Activated CD8-positive, alpha-beta memory T cell treated with anti-CD3 and anti-CD28 coated beads for 24 hours (primary cell): ENCODE measurements at places on chromosomes 6 and 20.

DNA sequence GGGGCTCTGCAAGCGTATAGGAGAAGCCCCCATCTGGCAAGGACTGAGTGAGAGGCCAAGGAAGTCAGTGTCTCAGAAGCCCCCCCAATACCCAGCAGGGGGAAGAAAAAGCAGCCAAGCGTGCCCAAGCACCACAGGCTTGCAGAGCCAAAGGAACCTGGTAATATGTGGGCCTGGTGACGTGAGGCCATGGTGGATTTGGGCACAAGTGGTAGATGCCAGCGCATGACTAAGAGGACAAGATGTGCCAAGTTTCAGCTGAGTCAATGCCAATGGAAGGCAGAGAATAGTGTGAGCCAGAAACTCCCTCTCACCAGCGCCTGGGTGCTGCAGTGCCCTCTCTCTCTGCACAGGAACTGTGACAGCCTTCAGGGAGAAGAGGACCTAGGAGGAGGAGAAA is 110.0 kb downstream of the QRSL1 start:
- DNase-seq: no peak

- DNase-seq: no peak
These were observed 131.3 kb downstream of the HACE1 start for GRCh38 chr6:104728448-104728847.

- no peak for DNase-seq
These were observed 8.5 kb downstream of the IGF2R start for GRCh38 chr6:159977255-159977903.

DNA sequence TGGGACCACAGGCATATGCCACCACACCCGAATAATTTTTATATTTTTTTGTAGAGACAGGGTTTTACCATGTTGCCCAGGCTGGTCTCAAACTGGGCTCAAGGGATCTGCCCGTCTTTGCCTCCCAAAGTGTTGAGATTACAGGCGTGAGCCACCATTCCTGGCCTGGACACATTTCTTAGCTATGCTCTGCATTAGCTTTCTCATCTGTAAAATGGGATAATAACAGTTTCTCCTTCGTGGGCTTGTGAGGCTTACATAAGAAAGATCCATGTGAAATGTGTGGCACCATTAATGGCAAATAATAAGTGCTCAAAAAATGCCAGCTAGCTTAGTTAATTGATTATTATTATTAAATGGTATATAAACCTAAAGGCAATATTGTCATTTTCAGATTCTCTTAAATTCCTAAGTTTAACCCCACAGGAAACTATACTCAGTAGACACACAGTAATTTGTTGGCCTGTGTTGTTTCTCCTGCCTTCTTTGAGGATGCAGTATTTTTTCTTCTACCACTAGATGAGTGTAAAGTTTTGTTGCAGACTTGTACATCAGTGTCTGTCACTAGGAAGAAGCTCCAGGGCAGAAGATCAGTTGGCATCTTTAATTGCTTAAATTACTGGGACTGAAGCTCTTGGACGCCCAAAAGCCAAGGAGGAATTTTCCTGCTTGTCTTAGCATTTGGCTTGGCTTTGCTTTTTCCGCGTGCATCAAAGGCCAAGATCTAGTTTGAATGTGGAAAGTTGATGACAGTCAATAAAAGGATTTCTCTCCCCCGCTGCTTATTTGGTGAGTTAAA is 162.3 kb upstream of the ZNF217 start:
- no peak for DNase-seq

DNA sequence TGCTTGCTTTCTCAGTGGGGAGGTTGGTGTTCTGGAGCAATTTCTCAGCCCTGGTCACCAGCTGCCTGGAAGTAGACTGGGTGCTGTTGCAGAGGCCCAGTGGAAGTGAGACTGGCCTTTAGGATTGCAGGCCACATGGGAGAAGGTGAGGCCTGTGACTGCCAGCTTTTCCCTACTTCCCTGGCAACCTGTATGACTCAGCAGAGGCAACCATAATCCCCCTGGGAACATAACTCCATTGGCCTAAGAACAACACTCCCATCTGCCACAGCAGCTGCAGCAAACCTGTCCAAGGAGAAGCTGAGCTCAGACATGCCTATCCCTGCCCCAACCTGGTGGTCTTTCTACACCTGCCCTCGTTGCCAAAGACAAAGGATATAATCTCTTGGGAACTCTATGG is 473.5 kb upstream of the SPTLC3 start:
- DNase-seq: no peak

DNA sequence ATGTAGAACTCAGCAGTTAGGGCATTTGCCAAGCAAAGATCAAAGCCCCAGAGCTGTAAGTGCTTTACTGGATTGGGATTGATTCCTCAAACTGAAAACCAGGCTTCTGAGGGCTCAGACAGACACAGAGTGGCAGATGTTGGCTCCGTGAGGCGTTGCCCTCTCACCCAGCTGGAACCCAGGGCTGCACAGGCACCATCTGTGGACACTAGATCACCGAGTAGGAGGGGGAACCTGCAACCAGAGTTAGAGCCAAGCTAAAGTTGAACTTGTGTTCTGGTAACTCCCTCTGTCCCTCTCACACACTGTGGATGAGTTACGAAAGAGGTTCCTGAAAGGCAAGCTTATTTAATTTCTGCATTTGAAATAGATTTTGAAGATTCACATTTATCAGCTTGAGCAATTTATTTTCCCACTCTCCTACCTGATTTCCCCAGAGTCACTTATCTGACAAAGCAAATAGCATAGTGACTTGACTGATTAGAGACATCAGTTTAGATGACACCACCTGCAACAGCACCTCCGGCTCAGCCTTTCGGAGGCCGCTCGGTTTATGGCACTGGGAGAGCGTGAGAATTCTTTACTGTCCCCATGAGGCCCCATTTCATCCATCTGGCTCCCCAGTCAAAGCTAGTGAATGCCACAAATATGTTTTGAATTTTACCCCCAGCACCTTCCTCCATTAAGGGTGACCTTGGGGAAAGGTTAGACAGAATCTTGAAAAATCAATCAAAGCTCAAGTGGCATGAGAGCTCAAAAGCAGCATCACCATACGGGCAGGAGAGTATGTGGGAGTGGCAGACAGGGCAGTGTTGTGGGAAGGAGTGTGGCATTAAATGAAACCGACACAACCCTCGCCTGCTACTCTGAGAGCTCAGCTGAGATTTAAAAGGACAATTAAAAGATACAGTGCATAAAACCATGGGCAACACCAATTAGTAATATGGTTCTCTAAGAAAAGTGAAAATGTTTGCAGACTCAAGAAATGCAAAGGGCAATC is 48.5 kb downstream of the RPF2 start:
- DNase-seq: no peak

DNA sequence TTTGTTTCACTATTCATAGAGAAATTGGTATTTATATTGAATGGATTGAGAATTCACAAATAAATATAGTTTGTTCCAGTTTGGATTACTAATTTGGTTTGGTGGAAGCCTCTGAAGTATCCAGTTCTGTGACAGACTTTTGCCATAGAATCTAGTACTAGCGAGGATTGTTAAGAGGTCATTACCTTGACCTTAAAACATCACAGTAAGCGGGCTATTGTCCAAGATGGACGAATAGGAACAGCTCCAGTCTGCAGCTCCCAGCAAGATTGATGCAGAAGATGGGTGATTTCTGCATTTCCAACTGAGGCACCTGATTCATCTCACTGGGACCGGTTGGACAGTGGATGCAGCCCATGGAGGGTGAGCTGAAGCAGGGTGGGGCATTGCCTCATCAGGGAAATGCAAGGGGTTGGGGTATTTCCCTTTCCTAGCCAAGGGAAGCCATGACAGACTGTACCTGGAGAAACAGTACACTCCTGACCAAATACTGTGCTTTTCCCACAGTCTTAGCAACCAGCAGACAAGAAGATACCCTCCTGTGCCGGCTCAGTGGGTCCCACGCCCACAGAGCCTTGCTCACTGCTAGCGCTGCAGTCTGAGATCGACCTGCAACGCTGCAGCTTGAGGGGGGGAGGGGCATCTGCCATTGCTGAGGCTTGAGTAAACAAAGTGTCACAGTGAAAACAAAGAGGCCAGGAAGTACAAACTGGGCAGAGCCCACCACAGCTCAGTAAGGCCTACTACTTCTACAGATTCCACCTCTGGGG is 66.4 kb upstream of the NEDD9 start:
- no peak for DNase-seq

DNA sequence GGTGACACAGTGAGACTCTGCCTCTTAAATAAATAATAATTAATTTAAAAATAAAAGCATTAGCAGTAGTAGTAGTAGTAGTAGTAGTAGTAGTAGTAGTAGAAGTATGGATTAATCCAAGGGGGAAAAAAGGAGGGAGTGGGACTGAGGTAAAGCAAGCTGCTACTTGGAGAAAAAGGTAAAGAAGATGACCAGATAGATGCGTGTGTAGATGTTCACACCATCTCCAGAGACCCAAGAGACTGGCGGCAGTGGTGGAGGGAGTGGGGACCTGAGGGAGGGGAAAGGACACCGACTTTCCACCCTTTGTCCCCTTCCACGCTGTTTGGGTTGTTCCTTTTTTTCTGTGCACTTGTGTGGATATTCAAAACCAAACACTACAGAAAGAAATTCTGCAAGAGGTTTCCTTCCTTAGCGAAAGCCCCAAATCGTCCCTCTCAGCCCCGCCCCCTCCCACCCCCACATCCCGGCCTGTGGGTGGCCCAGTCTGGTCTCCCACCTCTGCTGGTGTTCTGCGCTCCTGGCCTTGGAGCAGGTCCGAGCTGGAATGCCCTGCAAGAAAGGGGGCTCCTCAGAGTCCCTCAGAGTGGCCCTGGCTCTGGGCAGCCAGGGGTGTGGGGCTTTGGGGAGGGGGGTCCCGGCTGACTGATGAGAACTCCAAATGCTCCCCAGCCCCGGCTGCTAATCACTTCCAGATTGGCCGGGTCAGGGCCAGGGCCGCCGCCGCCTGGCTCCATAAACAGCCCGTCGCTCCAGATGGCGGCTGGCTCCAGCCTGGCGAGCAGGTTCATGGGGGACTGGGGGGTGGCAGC is 60.2 kb downstream of the UBE2V1 start:
- DNase-seq: no peak

DNA sequence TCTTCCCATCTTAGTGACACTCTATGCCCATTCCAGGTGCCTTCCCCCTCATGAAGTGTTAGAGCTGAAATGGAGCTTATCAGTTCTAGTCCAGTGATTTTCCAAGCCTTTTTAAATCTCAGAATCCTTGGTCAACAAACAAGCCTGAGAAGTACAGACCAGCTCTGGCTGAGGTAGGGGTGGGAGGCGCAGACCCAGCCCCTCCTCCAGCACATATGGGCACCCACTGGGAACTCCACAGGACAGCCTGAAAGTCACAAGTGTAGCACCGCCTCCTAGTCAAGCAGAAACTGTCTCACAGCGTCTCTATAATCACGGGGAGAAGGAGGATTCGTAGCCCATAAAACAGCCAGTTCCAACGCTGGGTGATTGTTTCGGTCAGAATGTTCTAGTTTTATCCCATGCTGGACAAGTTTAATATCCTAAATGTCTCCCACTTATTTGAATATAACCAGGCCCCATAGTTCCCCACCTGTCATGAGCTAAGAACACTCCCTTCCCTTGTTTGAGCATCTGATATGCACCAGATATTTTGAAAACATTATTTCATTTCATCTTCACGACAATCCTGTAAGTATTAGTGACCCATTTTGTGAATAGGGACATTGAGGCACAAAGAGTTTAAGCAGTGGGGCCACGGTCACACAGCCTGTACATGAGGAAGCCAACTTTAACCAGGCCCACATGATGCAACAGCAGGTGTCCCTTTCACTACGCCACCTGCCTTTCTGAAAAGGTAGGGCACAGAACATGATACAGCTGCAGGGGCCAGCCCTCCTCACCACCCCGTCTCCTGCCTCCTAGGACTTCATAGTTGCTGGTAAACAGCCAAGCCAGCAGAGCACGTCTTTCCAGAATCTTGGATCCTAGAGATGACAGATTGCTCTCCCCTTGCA is 40.1 kb downstream of the TRAF3IP2 start:
- no peak for DNase-seq

DNA sequence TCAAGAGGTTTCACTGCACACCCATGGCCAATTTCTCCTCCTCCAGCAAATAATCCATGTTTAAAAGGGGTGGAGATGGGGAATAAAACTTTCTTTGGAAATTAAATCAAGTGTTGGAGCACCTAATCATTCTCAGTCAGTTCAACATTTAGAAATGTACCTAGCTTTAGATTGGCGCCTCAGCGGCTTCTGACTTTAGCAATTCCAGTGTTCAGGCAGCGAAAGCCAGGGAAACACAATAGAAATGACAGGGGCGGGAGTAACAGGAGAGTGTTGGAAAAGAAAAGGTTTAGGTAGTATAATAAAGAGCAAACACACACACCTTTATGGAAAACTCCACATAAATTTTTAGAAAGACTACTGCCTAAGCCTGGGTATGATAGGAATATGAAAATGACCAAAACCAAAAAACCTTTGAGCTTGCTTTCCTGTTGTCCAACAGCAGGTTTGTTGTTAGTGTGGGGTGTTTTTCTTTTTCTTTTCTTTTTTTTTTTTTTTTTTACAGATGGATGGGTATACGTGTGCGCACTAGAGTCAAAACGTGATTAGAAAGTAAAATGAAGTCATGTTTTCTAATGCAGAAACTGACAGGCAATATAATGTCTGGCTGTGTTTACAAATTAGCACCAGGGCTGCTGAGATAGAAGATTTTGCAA is 7.7 kb downstream of the TFAP2A start:
- no peak for DNase-seq

DNA sequence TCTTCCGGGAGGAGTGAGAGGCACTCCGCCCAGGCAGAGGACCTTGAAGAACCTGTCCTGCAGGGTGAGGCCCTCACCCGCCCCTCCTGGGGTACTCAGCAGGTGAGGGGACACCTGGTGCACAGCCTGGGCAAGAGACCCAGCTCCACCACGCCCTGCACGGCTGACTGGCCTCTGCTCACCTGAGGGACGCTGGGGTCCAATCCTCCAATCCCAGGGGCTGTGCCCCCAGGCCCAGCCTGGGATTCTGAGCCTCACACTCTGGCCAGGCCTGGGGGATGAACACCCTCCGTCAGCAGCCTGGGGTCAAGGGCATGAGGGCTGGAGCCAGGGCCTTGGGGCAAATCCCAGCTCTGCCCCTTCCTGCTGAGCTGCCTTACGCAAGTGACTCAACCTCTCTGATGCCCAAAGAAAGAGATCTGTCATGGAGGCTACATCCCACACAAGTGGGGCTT is 149.9 kb upstream of the PTPN1 start:
- no peak for DNase-seq

DNA sequence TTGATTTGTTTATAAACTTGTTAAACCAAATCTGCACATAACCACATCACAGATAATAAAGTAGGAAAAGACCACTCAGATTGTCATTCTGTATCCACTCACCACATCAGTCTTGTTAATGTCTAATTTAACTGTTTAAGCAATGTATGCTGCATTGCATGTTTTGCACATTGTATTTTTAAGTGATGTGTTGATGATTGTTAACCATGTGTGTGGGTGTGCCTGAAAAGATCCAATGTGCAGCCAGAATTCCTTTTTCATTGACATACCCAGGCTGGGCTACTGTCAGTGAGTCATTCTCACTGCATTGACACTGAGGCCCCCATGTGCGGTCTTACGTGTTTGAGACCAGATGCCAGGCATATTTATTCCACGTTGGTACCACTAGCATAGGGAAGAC is 167.3 kb downstream of the TRMT11 start:
- no peak for DNase-seq

- DNase-seq: no peak
These were observed 188.5 kb upstream of the SNX9 start for GRCh38 chr6:157634546-157634945.
